ENCODE measurements at places on chromosomes 12 and 14.

DNA sequence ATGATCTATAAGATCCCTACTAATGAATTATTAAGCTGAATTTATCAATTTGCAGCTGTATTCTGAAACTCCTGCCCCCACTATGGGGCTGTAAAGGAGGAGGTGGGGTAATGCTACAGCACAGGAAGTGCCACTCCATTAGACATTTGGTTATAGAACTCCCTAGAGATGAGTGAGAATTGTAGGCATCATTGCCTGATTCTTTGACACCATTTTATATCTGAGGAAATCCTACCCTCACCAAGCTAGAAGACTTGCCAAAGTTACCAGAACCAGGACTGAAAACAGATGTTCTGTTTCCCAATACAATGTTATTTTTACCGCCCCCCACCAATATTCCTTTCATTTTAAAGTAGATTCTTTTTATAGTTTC, 182.4 kb downstream of the EGLN3 start:
- no peak for DNase-seq

GRCh38 chr12:93465841-93466240, 1.5 kb upstream of the MRPL42 start:
- no peak for DNase-seq

- no peak for DNase-seq
These were observed 140.6 kb upstream of the PELI2 start for GRCh38 chr14:55977392-55978150.

- no peak for DNase-seq
These were observed 31.6 kb downstream of the WBP11 start for GRCh38 chr12:14771651-14772137.

- no peak for DNase-seq
These were observed 18.3 kb downstream of the NCKAP5L start for GRCh38 chr12:49809906-49810389.

GRCh38 chr12:116226026-116226425, 51.5 kb downstream of the MED13L start:
- DNase-seq = no peak

GRCh38 chr12:54840244-54840865, 14.0 kb upstream of the MUCL1 start:
- no peak for DNase-seq

GRCh38 chr14:57835766-57836165, 30.1 kb downstream of the SLC35F4 start:
- DNase-seq = no peak

- no peak for DNase-seq
These were observed 48.4 kb downstream of the DDX51 start for GRCh38 chr12:132095520-132096409.

- no peak for DNase-seq
These were observed 118.8 kb downstream of the ST8SIA1 start for GRCh38 chr12:22215467-22216253.

DNA sequence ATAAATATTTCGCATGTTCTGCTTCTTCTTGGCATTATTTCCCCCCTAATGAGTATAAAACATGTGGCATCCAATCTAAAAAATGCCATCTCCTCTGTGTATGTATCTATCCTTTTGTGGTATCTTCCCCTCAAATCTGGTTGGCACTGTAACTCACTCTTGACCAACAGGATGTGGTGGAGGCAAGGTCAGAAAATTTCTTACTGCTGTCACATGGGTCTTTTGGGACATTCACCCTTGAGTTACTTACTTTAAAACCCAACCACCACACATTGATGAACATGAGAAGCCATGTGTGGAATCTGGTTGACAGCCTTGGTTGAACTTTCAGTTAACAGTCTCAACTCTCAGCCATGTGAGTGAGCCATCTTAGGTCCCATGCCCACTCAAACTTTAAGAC, 516.9 kb downstream of the SLC16A7 start:
- DNase-seq = no peak

- DNase-seq = no peak
These were observed 37.0 kb downstream of the RPH3A start for GRCh38 chr12:112828541-112828940.

DNA sequence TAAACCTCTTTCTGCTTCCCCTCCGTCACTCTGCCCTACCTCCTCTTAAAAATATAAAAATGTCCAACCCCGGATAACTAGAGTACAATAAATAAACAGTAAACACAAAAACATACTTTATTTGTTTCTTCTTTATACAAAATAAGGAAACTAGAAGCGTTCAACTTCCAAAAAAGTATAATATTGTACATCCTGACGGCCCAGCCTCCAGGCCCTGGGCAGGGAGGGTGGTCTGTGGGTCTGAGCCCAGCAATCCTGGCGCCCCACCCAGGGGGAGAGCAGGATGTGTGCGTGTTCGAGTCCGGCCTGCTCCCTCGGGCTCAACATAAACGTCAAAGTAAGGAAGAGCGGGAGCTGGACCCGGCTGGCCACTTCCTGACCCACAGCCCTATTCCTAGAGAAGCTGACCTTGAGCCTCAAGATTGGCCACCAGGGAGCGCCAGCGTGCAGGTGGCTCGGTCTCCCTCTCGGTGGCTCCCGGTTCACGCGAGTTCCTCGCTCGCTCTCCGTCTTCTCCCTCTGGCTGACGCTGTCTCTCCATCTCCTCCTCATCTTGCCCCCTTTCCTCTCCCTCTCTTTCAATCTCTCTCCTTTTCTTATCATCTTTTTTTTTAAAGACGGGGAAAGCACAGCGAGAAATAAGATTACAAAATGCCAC, 9.4 kb downstream of the LHX5 start:
- peak; percentile 60 for DNase-seq

DNA sequence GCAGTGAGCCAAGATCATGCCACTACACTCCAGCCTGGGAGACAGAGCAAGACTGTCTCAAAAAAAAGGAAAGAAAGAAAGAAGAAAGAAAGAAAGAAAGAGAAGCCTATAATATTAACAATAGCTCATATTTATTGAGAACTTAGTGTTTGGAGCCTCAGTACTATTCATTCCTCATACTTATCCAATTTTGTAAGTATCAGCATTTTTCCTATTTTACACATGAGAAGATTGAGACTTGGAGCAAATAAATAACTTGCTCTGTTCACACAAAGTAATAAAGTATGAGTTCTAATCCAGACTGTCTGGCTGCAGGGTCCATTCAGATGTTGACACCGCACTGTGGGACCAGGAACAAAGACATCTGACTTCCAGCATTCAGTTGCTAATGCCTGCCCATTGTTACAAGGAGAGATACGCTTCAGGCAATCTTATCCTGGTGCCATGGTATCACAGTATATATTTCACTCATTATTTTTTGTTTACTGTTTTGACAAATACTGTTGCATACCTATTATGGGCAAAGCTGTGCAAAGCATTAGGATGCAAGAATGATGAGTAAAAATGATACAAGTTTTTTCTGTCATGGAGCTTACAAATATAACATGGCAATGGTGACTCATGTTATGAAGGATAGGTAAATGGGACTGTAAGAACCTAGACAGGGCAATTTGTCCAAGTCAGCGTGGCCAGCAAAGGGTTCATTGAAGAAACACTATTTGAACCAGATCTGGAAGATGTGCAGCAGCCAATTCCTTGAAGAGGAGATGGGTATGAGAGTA, 21.4 kb upstream of the TMTC2 start:
- no peak for DNase-seq

- DNase-seq = peak; percentile 59
These were observed 189.7 kb downstream of the EPS8 start for GRCh38 chr12:15599266-15600037.

DNA sequence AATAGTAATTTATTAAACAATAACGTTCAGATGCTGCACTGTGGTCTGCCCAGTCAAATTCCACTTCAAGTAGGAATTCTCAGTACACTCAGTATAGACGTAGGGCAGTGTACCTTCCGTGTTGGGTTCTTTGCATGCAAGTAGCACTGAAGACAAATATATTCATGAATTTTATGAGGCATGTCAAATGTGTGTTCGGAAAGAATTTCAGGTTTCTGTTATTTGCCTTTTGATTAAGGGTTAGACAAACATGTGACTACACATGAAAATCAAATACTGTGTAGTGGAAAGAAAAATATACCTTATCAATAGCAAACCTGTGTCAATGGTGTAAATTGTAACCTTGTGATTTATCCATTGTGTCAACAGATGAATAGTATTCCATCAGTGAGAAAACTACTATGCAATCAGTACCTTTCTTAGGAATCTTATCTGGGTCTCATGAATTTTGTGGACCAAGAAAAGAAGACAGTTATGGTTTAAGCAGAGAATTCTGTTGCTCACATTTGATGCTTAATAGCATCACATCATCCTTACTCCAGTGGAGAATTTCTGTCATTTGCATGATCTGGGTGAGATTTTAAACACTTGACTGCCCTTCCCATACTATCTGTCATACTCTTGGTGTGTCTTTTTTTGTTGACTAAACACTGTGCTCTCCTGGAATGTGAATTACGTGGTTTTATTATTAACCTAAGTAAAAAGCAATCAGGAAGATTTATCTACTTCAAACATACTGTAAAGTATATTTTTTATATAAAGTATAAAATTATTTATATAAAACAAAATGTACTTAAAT, 13.3 kb downstream of the TMEM260 start:
- DNase-seq = no peak

DNA sequence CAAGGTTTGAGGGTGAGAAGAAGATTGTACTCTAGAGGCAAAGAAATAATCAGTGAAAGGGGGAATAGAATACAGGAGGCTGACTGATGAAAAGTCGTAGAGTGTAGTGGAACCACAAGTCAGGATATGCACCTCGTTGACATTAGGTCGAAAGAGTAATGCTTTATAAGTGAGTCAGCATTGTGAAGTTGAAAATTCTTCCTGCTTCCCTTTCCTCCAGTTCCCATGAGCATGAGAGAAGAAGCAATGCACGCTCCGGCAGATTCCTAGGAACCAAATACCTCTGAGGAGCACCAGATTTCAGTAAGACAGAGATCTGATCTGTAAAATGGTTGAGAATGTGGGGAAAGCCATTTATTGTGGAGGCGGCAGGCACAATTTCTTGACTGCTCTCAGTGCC, 16.5 kb downstream of the CCER1 start:
- DNase-seq = peak; percentile 51

- no peak for DNase-seq
These were observed 18.7 kb downstream of the IQSEC3 start for GRCh38 chr12:85191-85666.

DNA sequence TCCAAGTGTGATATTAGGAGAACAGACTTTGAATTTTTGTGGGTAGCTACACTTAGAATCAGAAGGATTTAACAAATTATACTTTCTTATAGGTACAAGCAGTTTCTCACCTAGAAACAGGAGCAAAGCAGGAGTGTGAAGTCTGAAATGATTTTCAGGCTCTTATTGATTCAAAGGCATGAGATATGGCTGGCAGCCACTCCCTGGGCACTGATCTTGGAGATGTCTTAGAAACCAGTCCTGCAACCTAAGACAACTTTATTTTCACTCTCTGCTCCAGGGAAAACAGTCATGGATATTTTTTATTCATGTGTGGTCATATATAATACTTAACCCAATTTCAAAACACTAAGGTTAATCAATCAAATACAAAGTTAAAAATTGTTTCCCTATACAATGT, 254.9 kb upstream of the TMEM132C start:
- DNase-seq = no peak

GRCh38 chr14:60183741-60184140, 18.5 kb upstream of the DHRS7 start:
- DNase-seq = no peak

DNA sequence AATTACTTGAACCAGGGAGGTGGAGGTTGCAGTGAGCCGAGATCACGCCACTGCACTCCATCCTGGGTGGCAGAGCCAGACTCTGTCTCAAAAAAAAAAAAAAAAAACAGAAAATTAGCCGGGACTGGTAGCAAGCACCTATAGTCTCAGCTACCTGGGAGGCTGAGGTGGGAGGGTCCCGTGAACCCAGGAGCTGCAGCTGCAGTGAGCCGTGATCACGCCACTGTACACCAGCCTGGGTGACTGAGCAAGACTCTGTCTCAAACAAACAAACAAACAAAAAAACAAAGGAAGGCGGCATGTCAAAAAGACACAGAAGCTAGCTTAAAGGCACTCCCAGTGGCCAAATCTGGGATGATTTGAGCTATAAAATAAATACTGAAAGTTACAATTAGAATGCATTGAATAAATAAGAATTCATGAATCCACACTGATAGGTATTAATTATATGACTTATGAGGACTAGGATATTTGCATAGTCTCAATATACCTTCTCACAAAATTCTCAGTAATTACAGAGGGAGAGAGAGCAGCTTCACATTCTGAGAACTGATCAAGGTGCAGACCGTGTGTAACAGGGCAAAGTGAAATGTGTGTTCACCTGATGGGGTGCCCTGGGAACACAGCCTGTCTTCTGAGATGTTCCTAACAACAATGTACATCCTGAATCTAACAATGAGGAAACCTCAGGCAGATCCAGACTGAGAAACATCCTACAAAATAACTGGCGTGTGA, 42.7 kb upstream of the GPR132 start:
- DNase-seq = no peak

GRCh38 chr12:1339618-1340319, 254.6 kb downstream of the FBXL14 start:
- no peak for DNase-seq

DNA sequence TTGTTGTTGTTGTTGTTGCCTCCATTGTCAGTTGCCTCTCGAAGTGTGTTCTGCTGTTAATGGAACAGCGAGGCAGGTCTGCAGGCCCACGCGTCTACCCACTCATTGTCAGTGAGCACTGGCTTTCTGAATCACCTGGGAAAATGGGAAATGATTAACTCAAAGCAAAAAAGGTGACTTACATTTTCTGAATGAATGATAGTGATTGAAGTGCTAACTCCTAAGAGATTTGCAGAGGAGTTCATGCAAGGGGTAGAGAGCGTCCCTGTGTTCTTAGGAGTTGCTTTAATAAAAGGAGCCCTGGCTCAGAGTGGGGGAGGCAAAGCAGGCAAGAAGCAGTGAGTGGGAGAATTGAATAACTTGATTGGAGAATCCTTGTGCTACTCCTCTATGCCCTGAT, 177.6 kb downstream of the CAND1 start:
- DNase-seq = no peak

GRCh38 chr12:52086366-52086765, 6.9 kb downstream of the SMIM41 start:
- DNase-seq = no peak

- no peak for DNase-seq
These were observed 33.0 kb downstream of the SRRM4 start for GRCh38 chr12:119014368-119014767.

DNA sequence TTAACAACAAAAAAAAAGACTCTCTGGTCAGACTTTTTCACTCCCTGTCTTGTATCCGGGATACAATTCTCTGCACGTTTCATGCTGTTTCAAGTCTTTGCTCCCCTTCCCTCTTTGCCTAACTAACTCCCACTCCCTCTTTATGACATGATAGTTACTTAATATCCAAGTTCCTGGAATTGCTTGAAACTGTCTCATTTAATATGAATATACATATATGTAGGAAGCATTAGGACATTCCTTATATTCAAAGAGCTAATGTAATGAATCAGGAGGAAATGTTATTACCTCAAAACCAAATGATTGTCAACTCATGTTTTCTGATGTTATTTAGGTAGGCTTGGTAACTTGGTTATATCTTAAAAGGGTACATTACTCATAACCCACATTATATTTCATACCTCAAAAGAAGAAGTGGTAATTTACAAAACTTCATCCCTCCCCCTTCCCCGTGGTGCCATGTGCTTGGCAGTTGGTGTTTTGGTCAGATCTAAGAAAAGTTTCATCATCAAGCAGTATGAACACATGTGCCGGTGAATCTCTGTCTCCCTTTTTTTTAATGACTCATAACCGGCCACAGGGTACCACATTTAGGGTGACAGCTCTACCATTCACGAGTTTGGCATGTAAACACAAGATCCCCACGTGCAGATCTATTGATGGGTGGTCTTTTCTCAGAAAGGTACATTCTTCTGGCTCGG, 56.5 kb downstream of the HCAR2 start:
- peak; percentile 57 for DNase-seq
